ENCODE measurements at places on chromosomes 11 and 22. TPM values are rescaled to one million over a fixed set of nuclear protein-coding genes. Genes with fewer than 3 reads are reported as not detected.

DNA sequence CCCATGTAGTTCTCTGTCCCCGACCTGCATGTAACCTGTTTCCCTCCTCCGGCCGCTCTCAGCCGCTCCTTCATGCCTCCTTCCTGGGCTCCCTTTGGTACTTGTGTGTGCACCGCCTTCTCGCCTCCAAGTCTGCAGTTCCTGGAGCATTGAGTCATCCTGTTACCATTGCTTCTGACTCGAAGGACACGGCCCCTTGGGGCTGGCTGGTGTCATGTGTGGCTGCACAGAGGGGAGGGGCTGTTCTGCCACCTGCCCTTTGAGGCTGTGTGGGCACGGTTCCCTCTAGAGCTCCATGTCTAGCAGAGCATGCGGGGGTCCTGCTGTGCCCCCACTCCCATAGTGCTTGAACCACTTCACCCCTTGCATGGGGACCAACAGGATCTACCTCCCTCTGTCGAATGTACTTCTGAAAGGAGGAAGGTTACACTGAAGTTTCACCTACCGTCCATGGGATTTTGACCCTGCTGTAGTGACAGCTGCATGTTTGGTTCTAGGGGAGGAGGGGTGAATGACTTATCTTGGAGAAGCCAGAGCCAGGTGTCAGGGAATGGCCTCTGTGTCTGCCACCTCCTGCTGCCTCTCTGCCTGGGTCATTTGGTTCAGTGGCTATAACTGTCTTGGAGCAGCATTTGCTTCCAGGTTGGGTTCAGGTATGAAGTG lies 39.6 kb downstream of the BCR start:
- DNase-seq = no peak
- peak overlapping the region; percentile 96 for H3K4me3 ChIP-seq
- H3K4me1 ChIP-seq = peaks cover 79% of the 10 kb centered on the region
- H3K36me3 ChIP-seq = no peaks in the 10 kb centered on the region
- peak overlapping the region; percentile 93 for H3K27ac ChIP-seq

- H3K27ac ChIP-seq = no peak overlapping the region
- H3K4me3 ChIP-seq = no peak overlapping the region
- no peaks in the 10 kb centered on the region for H3K36me3 ChIP-seq
- peaks cover 3% of the 10 kb centered on the region for H3K4me1 ChIP-seq
These were observed 6.6 kb upstream of the TRIM29 start for GRCh38 chr11:120144501-120144900.

DNA sequence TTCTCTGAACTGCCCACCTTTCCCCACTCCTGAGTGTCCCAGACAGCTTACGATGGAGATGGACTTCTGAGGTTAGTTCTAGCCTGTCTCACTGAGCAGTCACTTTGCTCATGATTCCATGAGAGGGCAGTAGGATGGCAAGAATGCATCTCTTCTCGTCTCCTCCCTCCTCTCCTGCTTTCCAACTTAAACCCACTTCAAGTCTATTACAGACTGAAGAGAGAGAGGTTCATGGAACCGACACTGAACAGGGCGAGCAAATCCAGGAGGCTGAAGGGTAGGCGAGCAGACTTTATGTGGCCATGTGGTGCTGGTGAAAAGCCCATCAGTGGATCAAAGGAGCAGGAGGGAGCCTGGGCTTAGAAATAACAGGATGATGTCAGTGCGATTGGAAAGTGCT lies 38.6 kb downstream of the CEP164 start:
- no peaks in the 10 kb centered on the region for H3K27me3 ChIP-seq
- no peak overlapping the region for H3K4me3 ChIP-seq
- peaks cover 3% of the 10 kb centered on the region for H3K4me1 ChIP-seq
- H3K36me3 ChIP-seq = peaks cover 23% of the 10 kb centered on the region
- no peak for DNase-seq

- no peak for DNase-seq
- H3K27ac ChIP-seq = no peak overlapping the region
- no peaks in the 10 kb centered on the region for H3K36me3 ChIP-seq
- no peaks in the 10 kb centered on the region for H3K4me1 ChIP-seq
- H3K27me3 ChIP-seq = peaks cover 5% of the 10 kb centered on the region
These were observed 86.6 kb downstream of the EHF start for GRCh38 chr11:34707462-34707840.

DNA sequence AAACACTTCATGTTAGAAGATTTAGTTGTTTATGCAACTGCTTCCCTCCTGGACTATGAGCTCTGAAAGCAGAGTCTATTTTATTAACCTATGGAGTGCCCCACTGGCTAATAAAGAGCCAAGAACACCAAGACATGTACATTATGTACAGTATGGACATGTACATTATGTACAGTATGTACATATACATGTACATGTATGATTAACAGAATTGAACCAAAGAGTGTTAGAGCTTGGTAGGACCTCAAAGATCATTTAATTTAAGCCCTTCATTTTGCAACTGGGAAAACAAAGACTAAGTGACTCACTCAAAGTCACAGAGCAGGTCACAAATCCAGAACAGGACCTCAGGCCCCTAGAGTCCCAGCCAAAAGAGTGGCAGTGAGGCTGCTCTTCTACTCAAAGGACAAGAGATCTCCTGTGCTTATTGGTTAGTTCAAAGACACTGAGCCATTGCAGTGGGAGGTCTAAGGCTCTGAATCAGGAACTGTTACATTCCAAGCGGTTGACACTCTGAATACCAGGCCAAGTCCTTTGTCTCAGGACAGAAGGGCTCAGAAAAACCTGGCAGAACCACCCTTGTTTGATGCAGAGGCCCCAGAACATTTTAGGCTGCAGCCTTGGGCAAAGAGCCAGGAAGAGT lies 103.8 kb downstream of the FAM168A start:
- no peak for DNase-seq
- H3K4me3 ChIP-seq = no peak overlapping the region

DNA sequence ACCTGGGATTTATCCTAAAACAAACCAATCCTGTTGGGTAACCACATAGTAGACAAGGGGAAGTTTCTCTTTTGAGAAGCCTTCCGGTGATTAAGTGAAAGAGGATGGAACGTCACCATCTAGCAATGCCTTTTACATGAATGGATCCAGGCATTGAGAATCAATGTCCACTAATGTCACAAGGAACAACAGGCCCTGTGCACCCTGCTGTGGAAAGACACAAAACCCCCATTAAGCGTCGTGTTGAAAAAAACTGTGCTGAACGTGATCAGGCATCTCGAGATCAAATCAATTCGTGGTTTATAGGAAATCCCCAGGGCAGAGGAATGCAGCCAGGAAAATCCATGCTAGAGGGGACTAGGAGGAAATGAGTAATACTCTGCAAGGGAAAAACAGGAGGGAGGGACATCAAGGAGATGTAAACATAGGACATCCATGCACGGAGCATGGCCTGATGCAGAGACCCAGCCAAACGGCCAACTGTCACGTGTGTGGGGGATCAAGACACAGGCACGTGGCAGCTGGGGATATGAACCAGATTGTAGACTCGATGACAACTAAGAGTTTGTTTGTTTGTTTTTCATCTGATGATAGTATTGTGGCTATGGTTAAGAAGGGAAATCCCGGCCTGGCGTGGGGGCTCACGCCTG lies 38.6 kb upstream of the CARS1 start:
- H3K27ac ChIP-seq = peak overlapping the region; percentile 61
- no peak for DNase-seq
- peaks cover 8% of the 10 kb centered on the region for H3K27me3 ChIP-seq
- H3K4me1 ChIP-seq = peaks cover 13% of the 10 kb centered on the region

DNA sequence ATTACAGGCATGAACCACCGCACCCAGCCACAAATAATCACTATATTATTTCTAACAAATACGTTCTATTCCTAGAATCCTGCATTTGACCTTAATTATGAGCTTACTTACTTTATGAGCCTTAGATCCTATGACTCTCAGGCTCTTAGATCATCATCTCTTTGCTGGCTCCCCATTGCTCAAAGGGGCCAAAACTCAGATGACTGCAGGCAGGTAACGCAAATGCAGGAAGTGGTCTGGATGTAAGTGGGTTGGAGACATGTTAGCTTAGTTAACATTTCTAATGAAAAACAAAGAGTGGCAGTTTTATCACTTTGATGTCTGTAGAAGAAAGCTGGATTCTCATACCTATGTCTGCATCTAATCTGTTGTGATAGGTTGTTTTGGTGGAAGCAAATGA lies 23.4 kb downstream of the CCDC81 start:
- peaks cover 2% of the 10 kb centered on the region for H3K4me1 ChIP-seq
- H3K4me3 ChIP-seq = no peak overlapping the region
- H3K27me3 ChIP-seq = no peaks in the 10 kb centered on the region
- H3K27ac ChIP-seq = no peak overlapping the region

- no peaks in the 10 kb centered on the region for H3K36me3 ChIP-seq
- no peak overlapping the region for H3K27ac ChIP-seq
- no peak overlapping the region for H3K4me3 ChIP-seq
- H3K27me3 ChIP-seq = peaks cover 7% of the 10 kb centered on the region
- no peak for DNase-seq
- peaks cover 4% of the 10 kb centered on the region for H3K4me1 ChIP-seq
These were observed 32.7 kb downstream of the ASCL2 start for GRCh38 chr11:2237457-2238238.

DNA sequence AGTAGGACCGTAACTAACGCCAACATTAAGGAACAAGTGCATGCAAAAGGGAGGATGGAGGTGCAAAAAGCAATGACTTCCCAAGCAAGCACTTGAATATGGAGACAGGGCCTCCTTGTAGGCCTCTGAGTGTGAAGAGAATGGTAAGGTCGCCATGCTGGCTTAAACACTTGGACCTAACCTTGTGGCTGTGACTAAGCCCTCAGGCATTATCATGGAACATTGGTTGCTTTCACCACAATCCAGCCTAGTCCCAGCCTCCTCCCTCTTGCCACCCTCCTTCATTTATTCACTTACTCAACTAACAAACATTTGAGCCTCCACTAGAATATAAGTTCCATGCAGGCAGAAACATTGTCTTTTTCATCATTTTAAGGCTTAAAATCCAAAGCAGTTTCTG lies 11.9 kb upstream of the SYTL2 start:
- H3K27me3 ChIP-seq = no peaks in the 10 kb centered on the region
- peaks cover 63% of the 10 kb centered on the region for H3K4me1 ChIP-seq
- H3K4me3 ChIP-seq = no peak overlapping the region
- no peak for DNase-seq
- no peaks in the 10 kb centered on the region for H3K36me3 ChIP-seq

DNA sequence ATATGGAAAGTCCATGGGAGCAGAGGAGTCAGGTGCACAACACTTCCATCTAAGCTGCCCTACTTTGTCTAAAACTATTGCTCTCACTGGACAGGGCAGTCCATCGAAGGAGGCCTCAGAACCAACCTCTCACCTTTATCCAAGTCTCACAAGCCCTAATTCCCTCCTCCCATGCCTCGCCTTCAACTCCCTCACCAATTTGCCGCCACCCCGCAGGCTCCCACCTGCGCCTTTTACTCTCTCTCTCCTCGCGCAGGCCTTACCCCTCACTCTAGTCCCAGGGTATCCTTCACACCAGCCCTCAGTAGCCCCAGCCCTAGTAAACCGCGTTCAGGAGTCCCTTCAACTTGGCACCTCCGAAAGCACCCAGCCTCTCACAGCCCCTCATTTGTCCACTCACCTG lies 451 bp downstream of the FHIP1B start:
- H3K4me1 ChIP-seq = peaks cover 44% of the 10 kb centered on the region
- H3K4me3 ChIP-seq = peak overlapping the region; percentile 98
- H3K27ac ChIP-seq = no peak overlapping the region
- no peaks in the 10 kb centered on the region for H3K27me3 ChIP-seq
- peaks cover 2% of the 10 kb centered on the region for H3K36me3 ChIP-seq

GRCh38 chr11:69409812-69410645 lies 71.4 kb upstream of the LINC01488 start:
- DNase-seq = no peak
- no peak overlapping the region for H3K27ac ChIP-seq
- H3K27me3 ChIP-seq = peaks cover 11% of the 10 kb centered on the region
- H3K36me3 ChIP-seq = no peaks in the 10 kb centered on the region
- peaks cover 6% of the 10 kb centered on the region for H3K4me1 ChIP-seq
- no peak overlapping the region for H3K4me3 ChIP-seq

- H3K36me3 ChIP-seq = peaks cover 10% of the 10 kb centered on the region
- peaks cover 2% of the 10 kb centered on the region for H3K4me1 ChIP-seq
- DNase-seq = no peak
- H3K27ac ChIP-seq = no peak overlapping the region
- no peaks in the 10 kb centered on the region for H3K27me3 ChIP-seq
These were observed 174.8 kb downstream of the SPON1 start for GRCh38 chr11:14137284-14137683.

DNA sequence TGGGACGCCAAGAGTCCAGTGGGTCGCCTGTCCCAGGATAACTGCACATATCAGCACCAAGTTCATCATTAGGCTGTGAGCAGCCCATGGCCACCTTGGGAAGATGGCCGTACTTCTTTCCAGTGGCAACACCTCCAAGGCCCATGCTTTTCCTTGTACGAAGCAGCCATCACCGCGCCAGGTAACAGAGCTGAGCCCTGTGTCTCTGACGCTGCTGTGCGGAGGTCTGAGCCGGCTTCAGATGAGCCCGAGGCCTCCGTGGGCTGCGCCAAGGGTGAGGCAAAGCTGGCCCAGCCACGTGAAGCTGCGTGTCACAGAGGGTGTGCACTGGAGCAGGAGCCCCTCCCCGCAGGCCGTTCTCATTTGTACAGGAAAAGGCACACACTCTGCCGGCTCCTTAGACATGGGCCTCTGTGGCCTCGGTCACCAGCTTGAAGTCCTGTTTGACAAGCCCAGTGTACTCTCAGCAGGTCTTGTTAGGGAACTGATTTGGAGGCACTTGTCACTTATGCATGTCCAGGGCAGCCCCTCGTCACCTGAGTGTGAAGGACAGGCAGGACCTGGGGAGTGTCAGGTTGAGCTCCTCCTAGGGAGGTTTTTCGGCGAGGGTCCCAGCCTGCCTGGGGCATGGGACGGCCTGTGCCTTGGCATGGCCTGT lies 401.5 kb downstream of the TBC1D22A start:
- H3K27me3 ChIP-seq = no peaks in the 10 kb centered on the region
- peak; percentile 6 for DNase-seq
- peaks cover 12% of the 10 kb centered on the region for H3K4me1 ChIP-seq
- peaks cover 2% of the 10 kb centered on the region for H3K36me3 ChIP-seq
- H3K4me3 ChIP-seq = no peak overlapping the region

DNA sequence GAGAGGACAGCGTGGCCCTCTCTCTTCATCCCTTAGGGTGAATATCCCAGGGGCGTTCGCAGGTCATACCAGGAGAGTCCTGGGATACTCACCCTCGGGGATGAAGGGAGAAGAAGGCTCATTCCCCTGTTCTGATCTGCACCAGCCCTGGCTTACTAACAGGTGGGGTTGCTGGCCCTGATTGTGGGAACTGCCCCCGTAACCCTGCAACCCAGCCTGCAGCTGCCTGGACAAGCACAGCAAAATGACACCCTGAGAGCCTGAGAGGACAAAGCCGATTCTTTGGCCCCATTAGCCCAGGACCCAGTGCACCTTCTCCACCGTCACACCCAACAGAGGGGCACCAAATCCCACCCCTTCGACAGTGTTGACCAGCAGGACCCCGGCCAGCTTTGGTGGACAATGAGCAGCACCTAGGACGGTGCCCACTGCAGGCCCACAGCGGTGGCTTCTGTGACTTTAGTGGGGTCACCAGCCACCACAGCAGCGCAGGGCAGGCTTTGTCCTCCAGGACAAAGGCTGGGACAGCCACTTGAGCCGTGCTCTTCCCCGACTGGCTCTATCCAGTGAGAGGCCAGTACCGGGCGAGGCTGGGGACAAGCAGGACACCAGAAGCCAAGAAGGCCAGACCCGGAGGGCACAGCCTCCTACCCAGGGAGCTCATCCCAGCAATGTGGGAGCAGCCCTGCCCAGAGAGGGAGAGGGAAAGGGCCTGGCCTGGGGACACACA lies 98.5 kb upstream of the RTL6 start:
- H3K27me3 ChIP-seq = peaks cover 39% of the 10 kb centered on the region
- peaks cover 8% of the 10 kb centered on the region for H3K4me1 ChIP-seq
- H3K27ac ChIP-seq = no peak overlapping the region
- peaks cover 5% of the 10 kb centered on the region for H3K36me3 ChIP-seq

The VWCE gene
- 1.4 TPM for total RNA-seq

The AP5B1 gene
- total RNA-seq = 17.4 TPM

The LRRC4C gene
- total RNA-seq = not detected

All from T-helper 17 cell (primary cell).